HCT116 (cell line): ENCODE measurements at places on chromosomes 3 and 15.

DNA sequence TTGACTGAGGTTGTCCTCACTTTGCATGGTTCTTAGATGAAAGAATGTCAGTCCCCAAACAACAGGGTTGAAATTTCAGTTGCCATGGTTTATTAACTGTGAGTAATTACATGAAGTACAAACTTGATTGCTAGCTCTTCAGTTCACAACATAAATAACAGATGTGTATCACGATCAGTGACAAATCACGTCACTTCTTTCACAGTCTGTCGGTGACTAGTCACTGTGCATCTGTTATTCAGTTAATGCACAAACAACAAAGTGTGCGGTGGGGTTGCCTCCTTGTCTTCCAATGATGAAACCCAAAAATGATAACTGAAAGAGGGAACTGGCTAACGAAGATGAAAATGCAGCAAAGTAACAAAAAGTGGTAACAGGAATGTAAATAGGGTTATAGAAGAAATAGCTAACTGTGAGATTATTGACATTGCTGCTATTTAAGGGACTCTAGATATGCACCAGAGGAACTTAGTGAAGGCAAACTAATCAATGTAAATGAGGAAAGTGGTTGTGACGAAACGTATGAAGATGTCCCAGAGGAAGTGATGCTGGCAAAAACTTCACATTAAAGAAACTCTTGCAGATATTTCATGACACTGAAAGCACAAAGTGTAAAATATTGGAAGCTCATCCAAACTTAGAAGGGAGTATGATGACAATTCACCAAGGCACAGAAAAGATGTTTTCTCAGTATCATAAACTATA is 159.3 kb downstream of the WDR76 start:
- DNase-seq, result no peak

DNA sequence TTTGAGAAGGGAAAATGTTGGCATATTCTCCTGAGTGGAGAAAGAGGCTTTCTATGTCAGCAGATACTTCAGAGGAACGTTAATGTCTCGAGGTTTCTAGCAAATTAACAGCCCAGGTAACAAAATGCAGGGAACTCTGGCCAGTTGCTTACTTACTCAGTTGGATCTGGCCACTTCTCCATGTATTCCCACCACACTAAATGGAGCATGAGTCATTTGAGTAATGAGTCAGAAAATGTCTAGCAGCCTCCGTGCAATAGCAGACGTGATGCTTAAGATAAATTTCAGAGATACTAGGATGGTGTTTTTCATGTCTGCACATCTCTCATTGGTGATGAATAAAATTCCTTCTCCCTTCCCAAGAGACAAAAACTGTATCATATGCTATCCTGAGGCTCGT is 671.5 kb downstream of the FHIT start:
- no peak for DNase-seq

- DNase-seq, result no peak
These were observed at the start of gene RARRES1 for GRCh38 chr3:158731938-158732855. Gene RARRES1 (minus strand): TSS chr3:158732457. CDS start chr3:158732415, 42 bp downstream.

- DNase-seq, result no peak
These were observed 96.5 kb downstream of the TGFBR2 start for GRCh38 chr3:30702828-30703397.

GRCh38 chr3:42610976-42611375 is 10.5 kb downstream of the NKTR start:
- DNase-seq, result no peak

GRCh38 chr3:14438929-14439328 is 36.5 kb downstream of the SLC6A6 start:
- no peak for DNase-seq

GRCh38 chr3:104437131-104437750 is 929.5 kb upstream of the ALCAM start:
- DNase-seq, result peak; percentile 38

GRCh38 chr3:184409331-184409926 is 29.6 kb downstream of the CHRD start:
- no peak for DNase-seq

- no peak for DNase-seq
These were observed 124.8 kb downstream of the DMXL2 start for GRCh38 chr15:51497806-51498205.
